ENCODE measurements at places on chromosomes 3 and 15.
A peak's percentile ranks its signal among the peaks of the same experiment; 100 is the strongest.

- DNase-seq: no peak
These were observed 286.3 kb downstream of the XXYLT1 start for GRCh38 chr3:194984622-194985021.

- DNase-seq: no peak
These were observed 2.3 kb upstream of the TMPRSS7 start for GRCh38 chr3:112032098-112032731.

- DNase-seq: peak; percentile 57
These were observed 19.7 kb upstream of the SATB1 start for GRCh38 chr3:18444595-18445400.

DNA sequence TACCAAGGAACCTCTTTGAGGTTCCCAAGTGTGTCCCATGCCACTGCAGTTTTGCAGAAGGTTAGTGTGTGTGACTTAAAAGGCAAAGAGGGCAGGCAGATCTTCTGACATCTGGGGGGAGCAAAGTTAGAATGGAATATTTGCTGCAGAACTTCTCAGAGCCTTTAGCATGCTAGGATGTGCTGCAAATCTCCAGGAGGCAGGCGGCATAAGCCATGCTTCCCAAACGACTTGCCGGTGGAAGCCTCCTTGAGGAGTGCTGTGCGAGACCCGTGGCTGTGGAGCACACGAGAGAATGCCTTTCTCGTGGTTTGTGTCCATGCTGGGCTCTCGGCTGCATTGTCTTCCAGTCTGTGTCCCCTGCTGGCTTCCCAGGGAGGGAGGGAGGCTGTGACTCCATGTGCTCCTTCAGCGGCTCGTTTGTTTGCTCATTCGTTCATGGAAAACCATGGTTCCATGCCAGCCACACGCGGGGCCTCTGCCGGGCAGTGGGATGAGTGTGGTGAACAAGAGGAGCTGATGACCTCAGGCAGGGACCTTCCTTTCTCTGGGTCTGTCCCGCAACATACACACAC, 13.8 kb downstream of the HDAC11 start:
- DNase-seq: no peak

DNA sequence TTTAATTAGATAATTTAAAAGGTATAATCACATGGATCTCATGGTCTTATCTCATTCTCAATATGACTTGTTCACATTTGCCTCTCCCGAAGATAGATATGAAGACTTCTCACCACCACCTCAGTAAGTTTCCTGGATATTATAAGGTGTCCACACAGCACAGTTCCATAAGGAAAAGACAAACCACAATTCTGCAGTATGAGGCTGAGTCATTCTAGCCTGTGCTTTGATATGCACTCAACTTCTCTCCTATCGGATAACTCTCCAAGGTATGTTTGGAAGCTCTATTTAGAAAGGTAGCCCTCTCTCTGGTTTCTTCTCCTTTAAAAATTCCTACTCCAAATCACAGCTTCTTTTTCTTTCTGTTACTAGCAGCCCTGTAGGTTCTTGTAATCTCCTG, 612.8 kb downstream of the ZPLD1 start:
- no peak for DNase-seq

DNA sequence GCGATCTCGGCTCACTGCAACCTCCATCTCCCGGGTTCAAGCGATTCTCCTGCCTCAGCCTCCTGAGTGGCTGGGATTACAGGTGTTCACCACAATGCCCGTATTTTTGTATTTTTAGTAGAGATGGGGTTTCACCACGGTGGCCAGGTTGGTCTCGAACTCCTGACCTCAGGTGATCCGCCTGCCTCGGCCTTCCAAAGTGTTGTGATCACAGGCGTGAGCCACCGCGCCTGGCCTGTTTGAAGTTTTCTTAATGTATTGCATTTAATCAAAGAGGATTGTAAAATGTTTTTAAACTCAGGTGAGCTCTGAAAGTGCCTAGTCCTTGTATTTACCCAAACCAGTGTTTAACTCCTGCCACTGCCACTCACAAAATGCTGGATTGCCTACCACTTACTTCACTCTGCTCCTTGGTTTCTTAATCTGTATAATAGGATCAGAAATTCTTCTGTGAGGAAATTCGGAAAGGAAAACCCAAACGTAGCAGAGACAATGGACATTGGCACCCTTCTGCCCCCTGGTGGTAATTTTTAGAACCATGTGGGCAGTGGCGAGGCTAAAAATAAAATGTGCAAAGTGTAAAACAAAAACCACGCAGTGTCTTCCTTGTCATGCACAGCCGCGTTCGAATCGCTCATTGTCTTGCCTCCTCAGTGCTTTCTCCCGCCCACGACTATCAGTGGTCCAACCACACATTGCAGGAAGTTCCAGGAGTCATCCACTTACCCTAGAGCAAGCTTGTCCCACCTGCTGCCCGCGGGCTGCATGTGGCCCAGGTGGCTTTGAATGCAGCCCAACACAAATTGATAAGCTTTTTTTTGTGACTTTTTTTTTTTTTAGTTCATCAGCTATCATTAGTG, 27.3 kb downstream of the CEP19 start:
- DNase-seq: peak; percentile 65

- no peak for DNase-seq
These were observed 545.7 kb downstream of the NLGN1 start for GRCh38 chr3:173943264-173943663.

GRCh38 chr3:50128001-50128400, 27.1 kb upstream of the SEMA3F start:
- DNase-seq: no peak

- no peak for DNase-seq
These were observed 30.6 kb downstream of the MB21D2 start for GRCh38 chr3:192887047-192887446.

DNA sequence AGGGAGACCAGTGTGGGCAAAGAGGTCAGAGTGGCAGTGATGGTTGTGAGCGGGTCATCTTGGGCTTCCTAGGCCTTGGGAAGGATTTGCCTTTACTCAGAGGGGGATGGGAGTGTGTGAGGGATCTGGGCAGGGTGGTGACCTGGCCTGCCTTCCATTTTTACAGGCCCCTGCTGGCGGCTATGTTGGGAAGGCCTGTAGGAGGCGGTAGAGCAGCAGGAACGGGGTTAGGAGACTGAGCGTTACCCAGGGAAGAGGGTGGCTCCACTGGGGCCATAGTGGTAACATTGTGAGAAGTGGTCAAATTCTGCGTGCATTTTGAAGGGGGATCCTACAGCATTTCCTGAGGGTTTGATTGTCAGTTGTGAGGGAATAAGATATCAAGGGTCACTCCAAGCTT, 307.3 kb upstream of the CTDSPL start:
- DNase-seq: peak; percentile 10

- no peak for DNase-seq
These were observed 39.6 kb downstream of the VGLL3 start for GRCh38 chr3:86951322-86951721.

DNA sequence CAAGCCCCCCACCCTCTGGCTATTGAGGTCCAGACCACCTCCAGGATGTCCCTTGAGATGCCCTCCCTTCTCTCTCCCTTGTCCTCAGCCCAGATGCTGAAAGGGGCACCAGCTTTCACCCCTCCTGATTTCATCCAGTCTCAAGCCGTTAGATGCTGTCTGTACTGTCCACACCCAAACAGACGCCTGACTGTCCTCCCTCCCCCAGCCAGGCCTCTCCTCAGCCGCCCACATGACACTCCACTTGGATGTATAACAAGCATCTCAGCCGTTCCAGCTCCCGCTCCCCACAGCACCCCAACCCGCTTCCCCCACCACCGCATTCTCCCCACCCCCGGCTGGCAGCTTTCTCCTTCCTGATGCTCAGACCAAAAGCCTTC, 25.0 kb upstream of the CYP11A1 start:
- DNase-seq: peak; percentile 88

GRCh38 chr3:135099734-135100355, 304.8 kb downstream of the EPHB1 start:
- no peak for DNase-seq

- DNase-seq: peak; percentile 25
These were observed 145.6 kb upstream of the SLC2A2 start for GRCh38 chr3:171172070-171172469.

DNA sequence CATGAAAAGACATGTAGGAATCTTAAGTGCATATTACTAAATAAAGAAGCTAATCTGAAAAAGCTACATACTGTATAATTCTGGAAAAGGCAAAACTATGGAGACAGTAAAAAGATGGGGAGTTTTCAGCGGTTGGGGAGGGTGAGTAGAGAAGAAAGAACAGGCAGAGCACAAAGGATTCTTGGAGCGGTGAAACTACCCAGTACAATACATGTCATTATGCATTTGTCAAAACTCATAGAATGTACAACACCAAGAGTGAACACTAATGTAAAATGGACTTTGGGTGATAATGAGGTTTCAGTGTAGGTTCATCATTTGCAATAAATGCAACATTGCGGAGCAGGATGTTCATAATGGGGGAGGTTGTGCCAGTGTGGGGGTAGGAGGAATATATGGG, 45.5 kb upstream of the CMSS1 start:
- no peak for DNase-seq

DNA sequence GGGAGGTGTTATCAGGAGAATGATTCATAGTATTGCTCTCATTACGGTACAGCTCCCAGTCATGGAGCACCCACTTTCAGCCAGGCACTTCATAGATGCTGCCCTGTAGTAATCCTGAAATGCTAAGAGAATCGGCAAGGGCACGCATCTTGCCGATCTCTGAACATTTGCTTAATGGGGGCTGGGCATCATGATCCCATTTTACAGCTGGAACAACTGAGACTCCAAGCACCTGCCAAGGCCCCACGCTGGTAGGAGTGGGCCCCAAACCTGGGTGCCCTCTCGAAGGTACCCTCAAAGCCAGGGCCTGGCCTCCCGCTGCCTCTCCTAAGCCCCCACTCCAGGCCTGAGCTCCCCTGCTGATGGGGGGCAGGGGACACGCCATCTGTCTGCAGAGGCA, 47.3 kb downstream of the RPN1 start:
- DNase-seq: no peak

GRCh38 chr3:186167646-186168395, 58.9 kb upstream of the ETV5 start:
- DNase-seq: no peak

DNA sequence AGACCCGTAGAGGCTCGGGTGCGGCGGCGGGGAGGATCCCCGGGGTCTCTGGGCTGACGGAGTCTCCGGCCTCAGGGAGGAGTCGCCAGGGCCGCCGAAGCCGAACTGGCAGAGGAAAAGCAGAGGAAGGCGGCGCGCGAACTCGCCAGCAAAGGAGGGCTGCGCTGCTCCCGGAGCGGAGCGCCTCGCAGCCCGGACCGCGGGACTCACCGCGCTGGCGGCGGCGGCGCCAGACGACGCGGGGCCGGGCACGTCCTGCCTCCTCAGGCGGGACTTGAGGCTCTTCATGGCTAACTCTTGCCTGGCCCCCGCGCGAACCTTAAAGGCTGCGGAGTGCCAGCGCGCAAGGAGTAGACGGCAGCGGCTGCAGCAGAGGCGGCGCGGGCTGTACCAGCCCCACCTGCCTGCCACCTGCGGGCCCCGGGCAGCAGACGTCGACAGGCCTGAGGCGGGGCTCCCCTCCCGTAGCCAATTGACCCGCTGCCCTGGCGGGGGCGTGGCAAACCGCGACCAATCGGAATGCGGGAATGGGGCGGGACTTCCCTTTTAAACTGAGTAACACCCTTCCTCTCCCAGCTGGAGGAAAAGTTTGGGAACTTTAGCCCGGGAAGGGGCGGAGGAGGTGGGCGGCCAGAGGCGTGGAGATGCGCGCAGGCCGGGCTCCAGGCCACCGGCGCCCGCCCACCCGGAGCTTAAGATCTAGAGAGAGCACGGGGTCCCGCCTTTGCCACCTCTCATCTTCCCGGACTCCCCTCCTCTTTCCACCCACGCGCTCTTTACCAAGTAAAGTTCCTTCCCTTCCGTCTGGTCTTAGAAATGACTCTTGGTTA, at the start of gene UACA:
Gene UACA (minus strand): TSS at position 439 of the 830 bp plus-strand sequence. CDS start 151 bp downstream, at position 288.
- peak; percentile 84 for DNase-seq

DNA sequence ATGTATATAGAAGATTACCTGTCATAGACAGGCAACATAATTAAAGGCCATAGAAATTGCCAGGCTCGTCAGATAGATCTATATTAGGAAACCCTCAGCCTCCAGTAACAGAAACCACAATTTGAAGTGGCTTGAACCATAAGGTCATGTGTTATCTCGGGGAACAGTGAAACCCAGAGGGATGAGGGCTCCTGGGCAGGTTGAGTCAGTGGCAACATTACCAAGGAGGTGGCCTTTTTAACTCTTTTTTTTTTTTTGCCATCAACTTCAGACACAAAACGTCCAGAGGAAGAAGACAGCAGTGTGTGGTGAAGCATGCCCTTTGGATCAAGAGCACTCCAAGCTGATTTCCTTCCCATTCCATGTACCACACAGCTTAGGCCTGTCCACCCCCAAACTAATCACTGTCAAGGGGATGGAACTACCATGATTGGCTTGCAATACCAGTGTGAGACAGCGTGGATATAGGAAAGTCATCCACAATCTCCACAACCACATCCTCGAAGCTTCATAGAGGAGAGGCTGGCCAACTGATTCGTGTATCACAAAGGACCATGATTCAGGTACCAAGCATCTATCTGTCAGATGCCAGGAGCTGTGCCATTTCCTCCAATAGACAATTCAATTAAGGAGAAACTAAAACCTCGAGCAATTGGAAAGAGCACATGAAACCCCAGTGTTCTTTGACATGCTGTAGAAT, 999 bp upstream of the KIF7 start:
- no peak for DNase-seq

DNA sequence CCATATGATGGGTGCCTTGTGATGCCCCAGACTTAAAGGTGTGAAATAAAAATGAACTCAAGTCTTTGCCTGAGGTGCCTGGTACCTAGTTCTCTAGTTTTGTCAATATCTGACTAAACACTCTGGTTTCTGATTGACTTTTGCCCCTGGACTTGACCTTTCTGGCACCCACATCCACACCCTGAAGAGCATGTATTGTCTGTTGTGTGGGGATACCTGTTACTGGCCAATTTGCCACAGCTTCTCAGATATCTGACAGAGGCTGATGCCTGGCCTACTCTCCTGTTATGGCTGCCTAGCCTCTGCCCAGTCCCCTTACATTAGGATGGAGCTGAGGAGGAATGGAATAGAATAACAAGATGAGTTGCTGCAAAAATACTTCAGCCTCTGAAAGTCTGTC, 3.6 kb downstream of the ZBTB38 start:
- no peak for DNase-seq

DNA sequence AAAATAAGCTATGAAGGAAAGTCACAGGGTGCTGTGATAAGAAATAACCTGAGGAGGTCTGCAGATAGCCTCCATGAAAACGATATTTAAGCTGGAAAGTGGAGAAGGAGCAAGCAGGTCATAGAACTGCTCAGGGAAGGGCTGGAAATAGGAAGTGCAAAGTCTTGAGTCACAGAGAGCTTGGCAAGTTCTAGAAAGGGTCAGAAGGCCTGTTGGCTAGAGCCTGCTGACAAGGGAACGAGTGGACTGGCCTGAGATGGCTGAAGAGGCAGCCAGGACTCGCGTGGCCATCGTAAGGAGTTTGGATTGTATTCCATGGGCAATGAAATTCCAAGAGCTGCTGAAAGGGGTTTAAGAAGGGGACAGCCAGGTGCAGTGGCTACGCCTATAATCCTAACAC, 64.7 kb upstream of the IL12A start:
- no peak for DNase-seq
